ENCODE measurements at places on chromosomes 7 and 10.

GRCh38 chr10:113557903-113558321, 5.1 kb downstream of the HABP2 start:
- DNase-seq, result no peak

- DNase-seq, result no peak
Observed at GRCh38 chr10:75542084-75542483, 110.7 kb downstream of the LRMDA start.

- DNase-seq, result no peak
Observed at GRCh38 chr10:93413252-93413689, 68.9 kb downstream of the MYOF start.

GRCh38 chr10:133274751-133275683, 1.7 kb downstream of the ADAM8 start:
- no peak for DNase-seq

- DNase-seq, result no peak
Observed at GRCh38 chr7:148500978-148501377, 89.6 kb upstream of the C7orf33 start.

GRCh38 chr10:102235598-102235920, 5.8 kb downstream of the PITX3 start:
- DNase-seq, result no peak

- no peak for DNase-seq
Observed at GRCh38 chr7:15795393-15795792, 108.9 kb upstream of the MEOX2 start.

DNA sequence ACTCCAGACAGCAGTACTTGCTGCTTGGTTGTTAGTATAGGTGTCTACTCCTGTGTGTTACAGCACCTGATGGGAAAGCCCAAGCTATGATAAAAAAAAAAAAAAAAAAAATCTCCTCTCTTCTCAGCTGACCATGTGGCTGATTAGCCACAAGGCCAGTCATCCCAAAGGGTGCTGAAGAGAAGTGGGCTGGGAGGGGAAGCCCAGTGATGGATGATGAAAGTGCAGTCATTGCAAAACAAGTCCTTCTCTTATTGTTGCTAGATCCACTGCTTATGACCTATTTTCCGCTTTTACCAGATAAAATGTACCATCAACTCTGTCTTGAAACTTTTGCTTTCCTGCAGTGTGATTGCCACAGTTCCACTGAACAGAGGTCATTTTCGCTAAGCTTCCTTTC, 1092.5 kb upstream of the C7orf33 start:
- DNase-seq, result no peak

DNA sequence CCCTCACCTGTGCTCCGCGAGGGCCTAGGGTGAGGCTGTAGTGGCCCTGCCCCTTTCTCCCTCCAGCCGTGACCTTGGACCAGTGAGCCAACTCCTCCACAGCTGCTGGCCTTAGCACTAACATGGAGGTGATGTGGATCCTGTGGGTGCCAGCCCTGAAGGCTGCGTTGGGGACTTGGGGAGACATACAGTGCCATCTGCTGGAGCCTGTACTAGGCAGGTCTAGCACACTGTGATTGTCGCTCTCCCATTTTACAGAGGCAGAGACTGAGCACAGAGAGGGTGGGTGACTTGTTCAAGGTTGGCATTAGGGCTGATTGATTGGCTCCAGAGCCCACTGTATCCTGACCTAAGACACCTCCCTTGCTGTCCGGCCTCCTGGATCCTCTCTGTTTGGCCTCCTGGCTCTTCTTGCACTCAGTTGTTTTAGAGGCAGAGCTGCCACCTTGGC, 37.6 kb downstream of the PRF1 start:
- DNase-seq, result no peak

DNA sequence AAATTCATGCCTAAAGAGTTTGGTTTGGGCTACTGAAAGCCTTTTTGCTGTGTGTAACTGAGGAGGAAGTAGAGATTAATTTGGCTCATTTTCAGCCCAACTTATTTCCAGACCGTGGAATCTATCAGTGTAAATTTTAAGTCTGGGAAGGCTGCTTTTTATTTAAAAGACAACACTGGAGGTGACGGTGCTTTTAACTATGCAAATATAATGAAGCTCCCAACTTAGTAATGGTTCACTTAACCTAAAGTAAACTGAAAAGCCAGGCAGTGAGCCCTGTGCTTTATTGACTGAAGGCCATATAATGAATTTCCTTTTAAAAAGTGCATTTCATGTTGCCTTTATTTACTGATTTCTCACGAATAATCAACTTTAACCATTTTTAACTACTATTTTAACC, 127.2 kb downstream of the NPY start:
- no peak for DNase-seq
